Stimulated activated CD8-positive, alpha-beta memory T cell treated with anti-CD3 and anti-CD28 coated beads, Interleukin-4, amount 100 ng/mL, for 4 hours (primary cell): ENCODE measurements at places on chromosomes 5 and 9.

GRCh38 chr9:127629468-127630081 lies 17.5 kb downstream of the STXBP1 start:
- DNase-seq: no peak

DNA sequence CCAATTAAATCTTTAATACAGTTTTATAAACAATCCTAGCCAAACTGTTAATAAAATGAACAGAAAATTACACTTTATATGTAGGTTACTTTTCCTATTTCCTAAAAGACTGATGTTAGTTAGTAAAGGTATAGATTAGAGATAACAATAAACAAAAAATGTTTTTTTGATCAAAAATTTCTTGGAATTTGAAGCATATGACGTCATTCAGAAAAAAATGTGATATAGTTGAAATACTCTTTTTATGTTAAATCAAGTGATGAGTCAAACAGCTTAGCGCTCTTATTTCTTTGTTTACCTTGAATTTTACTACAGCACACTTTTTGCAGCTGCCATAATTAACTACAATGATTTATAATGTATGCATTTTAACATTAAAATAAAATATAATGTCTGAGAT lies 195.8 kb downstream of the SLC12A2 start:
- no peak for DNase-seq

DNA sequence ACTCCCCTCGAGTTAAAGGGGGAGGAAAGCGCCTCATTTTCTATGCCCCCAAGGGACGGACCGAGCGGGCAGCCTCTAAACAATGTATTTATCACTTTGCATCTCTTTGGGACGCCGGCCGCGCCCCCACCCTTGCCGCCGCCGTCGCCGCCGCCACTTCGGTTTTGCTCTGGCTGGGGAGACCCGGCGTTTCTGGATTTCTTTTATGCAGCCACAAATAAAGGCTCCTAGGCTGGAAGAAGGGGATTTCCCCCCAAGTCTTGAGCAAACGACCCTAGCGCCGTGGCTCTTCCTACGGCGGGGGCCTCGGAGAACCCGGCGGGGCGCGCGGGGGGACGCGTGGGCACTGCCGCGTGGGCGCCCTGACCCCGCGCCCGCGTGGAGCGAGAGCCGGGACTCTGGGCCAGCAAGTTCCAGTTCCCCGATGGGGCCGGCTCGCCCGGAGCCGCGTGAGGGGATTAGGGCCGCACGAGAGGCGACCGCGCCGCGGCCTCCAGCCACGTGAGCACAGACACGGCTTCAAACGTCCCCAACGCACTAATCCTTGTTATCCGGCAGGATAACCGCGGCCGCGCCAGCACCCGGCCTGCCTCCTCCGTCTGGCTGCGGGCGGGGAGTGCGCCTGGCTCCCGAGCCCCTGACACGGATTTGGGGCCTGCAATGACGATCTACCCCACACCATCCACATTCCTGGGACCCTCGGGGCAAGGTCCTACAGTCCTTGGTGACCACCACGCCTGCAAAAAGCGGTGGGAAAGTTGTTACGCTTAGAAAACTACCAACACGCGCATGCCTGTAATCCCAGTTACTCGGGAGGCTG lies 7.9 kb upstream of the NEUROG1 start:
- no peak for DNase-seq

- DNase-seq: no peak
Measured at GRCh38 chr5:162334944-162335343, 267.4 kb downstream of the GABRG2 start.

GRCh38 chr5:38645508-38645907 lies 89.1 kb upstream of the LIFR start:
- DNase-seq: no peak

- no peak for DNase-seq
Measured at GRCh38 chr9:83511051-83511450, 27.1 kb downstream of the FRMD3 start.

DNA sequence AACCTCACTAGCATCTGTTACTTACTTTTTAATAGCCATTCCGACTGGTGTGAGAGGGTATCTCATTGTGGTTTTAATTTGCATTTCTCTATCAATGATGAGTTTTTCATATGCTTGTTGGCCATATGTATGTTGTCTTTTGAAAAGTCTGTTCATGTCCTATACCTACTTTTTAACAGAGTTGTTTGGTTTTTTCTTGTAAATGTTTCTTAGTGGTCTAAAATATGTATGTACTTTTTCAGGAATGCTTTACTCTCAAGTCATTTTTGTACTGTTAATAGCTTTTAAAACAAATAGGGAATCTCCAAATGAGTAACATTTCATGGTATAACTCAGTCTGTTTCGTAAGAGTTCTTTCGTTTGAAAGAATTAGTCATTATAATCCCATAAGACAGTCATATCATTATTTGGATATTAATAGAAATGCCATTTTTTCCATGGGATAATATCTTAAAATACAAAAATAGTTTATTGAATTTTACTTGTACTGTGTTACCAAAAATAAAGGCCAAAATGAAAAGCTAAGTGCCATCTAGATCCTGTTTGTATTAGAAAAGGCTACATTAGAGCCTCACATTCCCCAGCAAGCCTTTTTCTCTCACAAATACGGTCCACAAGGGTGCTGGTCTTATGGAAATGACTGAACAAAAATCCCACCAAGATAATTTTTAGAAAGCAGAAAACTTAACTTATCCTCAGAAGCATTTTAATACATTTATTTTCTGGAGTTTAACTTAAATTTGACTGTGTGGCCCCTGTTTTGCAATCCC lies 247.7 kb downstream of the PJA2 start:
- no peak for DNase-seq

- peak; percentile 20 for DNase-seq
Measured at GRCh38 chr9:104927912-104928740, at the start of gene ABCA1. Gene ABCA1, minus strand, starts transcription at chr9:104928155. Its CDS starts 24,476 bp downstream, at chr9:104903679.

DNA sequence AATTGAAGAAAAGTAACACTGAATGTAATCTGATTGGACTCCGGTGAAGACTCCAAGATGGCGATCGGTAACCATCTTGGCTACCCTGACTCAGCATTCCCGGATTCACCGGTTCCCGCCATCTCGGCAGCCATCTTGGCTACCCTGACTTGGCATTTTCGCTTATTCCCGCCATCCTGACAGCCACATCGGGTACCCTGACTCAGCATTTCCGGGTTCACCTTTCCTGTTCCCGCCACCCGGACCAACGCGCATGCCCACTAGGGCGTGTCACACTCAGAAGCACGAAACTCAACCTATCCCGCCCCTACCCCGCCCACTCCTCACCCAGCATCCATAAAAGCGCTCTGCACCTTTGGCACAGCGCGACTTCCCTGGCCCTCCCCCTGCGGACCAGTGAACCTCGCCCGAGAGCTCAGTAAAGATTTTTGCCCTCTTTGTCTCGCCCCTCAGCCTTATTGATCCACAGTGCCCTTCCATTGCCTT lies 17.2 kb downstream of the SPTLC1 start:
- no peak for DNase-seq

- no peak for DNase-seq
Measured at GRCh38 chr5:143105216-143105905, 298.1 kb downstream of the NR3C1 start.

- no peak for DNase-seq
Measured at GRCh38 chr5:112669328-112669963, 68.2 kb upstream of the APC start.

GRCh38 chr5:58458743-58459145 lies 1.1 kb downstream of the PLK2 start:
- no peak for DNase-seq
